Dermis blood vessel endothelial cell (primary cell): ENCODE measurements at places on chromosomes 6 and 20.

- no peak for DNase-seq
Observed at GRCh38 chr6:57089265-57089664, 723 bp upstream of the ZNF451 start.

DNA sequence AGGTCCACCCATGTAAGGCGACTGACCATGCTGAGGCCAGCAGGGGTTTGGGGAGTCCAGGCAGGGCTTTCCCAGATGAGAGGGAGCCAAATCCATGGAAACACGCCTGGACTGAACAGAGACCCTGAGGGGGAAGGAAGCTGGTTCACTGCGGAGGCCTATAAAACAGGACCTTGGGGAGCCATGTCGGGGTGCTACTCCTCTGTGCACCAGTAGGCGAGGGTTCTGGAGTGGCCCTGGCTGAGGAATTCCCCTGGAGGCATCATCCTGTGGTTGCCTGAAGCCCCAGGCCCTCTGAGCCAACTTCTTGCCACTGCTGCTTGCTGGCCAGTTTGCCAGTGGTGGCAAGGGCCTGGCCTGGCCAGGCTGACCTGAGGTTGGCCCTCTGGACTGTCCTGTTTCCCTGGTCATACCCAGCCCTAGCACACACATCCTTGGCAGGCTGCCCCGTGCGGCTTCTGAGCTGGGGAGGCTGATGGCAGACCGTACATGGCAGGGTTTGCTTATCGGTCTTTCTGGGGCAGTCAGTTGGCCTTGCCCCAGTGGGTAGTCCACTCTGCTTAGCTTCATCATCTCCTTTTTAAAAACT, 2.2 kb upstream of the LRRN4 start:
- DNase-seq: no peak

- peak; percentile 75 for DNase-seq
Observed at GRCh38 chr20:38825901-38826625, 20.6 kb downstream of the PPP1R16B start.

GRCh38 chr6:4466769-4467480, 309.3 kb upstream of the CDYL start:
- DNase-seq: peak; percentile 64

DNA sequence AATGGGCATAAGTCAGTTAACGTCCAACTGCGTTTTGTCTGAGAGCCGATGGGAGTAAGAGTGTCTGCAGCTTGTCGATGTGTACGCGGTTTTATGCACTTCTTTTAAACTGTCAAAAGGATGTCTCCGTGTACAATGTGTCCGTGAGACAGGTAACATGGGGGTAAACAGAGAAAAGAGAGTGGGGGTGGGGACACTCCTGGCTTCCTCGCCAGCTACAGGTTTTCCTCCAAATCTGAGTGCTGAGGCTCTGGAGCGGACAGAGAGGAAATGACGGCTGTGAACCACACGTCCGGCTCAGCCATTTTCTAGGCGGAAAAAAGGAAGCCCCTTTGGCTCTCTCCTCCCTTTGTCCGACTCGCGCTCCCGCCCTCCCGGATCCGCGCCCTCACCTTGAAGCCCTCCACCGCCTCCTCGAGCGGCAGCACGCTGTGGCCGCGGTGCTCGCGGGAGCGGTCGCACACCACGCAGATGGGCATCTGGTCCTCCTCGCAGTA, 916 bp downstream of the TRIM27 start:
- DNase-seq: peak; percentile 75

- DNase-seq: no peak
Observed at GRCh38 chr20:7146552-7147219, 379.2 kb downstream of the BMP2 start.

GRCh38 chr6:12956991-12957320, 240.4 kb downstream of the PHACTR1 start:
- DNase-seq: no peak

- DNase-seq: peak; percentile 3
Observed at GRCh38 chr6:126086560-126086959, 100.2 kb downstream of the TRMT11 start.

- no peak for DNase-seq
Observed at GRCh38 chr6:56650191-56650590, 7.5 kb upstream of the DST start.

DNA sequence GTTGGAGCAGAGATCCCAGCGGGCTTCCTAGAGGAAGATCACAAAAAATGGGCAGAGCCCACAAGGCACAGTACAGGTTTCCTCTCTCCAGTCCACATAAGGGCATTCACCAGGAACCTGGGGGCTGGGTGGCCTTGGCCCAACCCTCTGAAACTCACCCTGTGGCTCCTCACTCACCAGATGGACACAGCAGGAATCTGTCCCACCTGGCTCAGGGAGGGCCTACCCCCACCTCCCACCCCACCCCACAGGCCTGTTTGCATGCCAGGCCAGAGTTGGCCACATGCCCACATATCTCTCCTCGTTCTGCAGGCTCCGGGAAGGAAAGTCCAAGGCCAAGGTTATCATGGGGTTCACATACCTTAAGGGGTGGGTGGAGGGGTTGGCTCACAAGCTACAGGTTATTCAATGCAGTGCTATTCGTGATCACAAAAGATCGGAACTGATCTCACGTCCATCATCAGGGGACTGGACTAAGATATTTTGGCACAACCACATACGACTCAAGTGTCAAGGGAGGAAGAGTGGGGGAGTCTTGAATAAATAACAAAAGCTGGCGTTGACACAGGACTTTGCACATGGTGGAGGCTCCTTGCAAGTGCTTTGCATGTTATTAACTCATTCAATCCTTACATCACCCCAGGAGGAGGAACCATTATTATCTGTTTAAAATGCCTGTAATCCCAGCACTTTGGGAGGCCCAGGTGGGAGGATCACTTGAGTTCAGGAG, 13.0 kb downstream of the RIPOR3 start:
- DNase-seq: peak; percentile 55

GRCh38 chr6:37115236-37115895, 54.6 kb upstream of the PIM1 start:
- DNase-seq: no peak

GRCh38 chr6:144317736-144318135, 32.6 kb downstream of the UTRN start:
- DNase-seq: peak; percentile 62

- DNase-seq: no peak
Observed at GRCh38 chr20:6134592-6134991, 11.8 kb upstream of the FERMT1 start.

- peak; percentile 68 for DNase-seq
Observed at GRCh38 chr6:135870722-135871121, 19.2 kb downstream of the PDE7B start.

- peak; percentile 81 for DNase-seq
Observed at GRCh38 chr6:85461798-85462170, 11.9 kb downstream of the NT5E start.

GRCh38 chr6:166330612-166331011, 11.7 kb downstream of the SFT2D1 start:
- DNase-seq: peak; percentile 51

DNA sequence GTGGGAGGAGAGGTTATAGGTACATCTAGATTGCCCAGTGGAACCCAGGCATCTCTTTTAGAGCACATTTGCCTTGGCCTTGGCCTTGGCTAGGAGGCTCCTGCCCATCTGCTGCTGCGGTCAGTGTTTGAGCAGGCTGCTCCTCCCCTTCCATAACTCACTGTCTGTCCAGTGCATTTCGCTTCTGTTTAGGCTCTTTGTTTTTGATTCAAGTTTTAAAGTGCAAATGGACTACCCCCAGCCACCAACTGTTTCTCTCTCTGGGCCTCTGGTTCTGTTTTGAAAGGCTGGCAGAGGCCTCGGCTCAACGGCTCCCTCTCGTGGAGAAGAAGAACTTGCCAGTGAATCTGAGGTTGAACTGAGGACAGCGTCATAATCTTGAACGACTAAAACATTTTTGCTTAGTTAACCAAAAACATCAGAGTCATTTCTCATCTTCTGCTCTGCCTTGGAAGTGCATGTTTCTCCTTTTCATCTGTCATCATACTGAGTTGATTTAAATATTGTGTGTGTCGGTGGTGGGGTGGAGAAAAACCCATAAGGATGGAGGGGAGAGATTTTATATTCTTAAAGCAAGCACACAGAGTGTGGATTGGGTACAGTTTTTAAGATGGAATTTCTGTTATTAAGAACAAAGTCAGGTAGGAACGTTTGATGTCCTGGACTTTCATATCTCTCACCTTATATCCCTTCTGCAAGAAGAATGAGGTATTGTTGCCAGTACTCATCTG, 171.4 kb downstream of the DTNBP1 start:
- DNase-seq: peak; percentile 78

DNA sequence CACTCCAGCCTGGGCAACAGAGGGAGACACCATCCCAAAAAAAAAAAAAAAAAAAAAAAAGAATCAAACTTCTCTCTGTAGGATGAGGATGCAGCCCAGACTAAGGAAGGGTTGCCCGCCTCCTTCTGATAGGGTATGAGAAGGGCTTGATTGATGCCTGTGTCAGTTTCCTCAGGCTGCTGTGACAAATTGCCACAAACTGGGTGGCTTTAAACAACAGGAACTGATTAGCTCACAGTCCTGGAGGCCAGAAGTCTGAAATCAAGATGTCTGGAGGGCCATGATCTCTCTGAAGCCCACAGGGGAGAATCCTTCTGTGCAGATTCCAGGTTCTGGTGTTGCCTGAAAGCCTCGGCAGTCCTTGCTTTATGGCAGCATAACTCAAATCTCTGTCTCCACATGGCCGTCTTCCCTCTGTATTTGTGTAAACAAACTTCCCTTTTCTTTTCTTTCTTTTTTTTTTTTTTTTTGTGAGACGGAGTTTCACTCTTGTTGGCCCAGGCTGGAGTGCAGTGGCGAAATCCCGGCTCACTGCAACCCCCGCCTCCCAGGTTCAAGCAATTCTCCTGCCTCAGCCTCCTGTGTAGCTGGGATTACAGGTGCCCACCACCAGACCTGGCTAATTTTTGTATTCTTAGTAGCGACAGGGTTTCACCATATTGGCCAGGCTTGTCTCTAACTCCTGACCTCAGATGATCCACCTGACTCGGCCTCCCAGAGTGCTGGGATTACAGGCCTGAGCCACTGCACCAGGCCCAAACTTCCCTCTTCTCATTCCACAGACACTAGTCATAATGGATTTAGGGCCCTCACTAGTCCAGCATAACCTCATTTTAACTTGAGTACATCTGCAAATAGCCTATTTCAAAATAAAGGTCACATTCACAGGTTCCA, 11.2 kb upstream of the CDK19 start:
- no peak for DNase-seq

DNA sequence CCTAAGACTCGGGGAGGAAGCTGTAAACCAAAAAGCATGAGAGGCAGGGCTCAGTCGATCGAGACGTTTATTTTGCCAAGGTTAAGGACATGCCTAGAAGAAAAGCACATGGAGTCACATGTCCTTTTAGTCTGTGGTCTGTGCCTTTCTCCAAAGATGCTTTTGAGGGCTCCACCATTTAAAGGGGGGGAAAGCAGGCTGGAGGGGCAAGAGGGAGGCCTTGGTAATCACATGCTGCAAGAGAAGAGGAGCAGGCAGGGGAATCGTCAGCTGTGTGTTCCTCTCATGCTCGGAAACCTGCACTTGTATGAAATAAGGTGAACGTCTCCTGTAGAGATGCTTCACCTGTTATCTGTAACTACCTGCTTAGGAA, 9.1 kb upstream of the YTHDF1 start:
- DNase-seq: no peak

- DNase-seq: peak; percentile 24
Observed at GRCh38 chr6:105382958-105383357, 19.9 kb downstream of the PREP start.

GRCh38 chr6:50128420-50129005, 78.8 kb upstream of the DEFB112 start:
- DNase-seq: peak; percentile 37

DNA sequence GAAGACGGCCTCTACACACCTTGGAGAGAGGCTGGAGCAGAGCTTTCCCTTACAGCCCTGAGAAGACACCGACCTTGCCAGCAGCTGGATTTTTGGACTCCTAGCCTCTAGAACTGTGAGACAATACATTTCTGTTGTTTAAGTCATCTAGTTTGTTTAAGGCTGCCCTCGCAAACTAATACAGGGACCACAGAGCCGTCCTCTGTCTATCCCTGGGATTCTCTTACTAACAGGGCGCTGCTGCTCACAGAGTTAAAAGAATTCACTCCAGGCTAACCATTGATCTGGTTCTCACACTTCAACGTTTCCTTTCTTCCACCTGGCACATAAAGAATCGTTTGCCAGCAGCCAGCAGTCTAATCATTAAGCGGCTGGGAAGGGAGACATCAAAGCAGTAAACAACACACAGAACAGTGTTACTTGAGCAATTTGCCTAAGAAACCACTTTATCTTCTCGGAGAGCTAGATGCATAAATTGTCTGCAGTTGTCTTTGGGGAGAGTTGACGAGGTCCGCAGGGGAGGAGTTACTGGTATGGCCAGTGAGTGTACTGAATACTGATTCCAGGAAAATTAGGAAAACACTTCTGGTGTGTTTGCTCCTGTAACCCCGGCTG, 103.5 kb upstream of the AKAP12 start:
- DNase-seq: no peak

DNA sequence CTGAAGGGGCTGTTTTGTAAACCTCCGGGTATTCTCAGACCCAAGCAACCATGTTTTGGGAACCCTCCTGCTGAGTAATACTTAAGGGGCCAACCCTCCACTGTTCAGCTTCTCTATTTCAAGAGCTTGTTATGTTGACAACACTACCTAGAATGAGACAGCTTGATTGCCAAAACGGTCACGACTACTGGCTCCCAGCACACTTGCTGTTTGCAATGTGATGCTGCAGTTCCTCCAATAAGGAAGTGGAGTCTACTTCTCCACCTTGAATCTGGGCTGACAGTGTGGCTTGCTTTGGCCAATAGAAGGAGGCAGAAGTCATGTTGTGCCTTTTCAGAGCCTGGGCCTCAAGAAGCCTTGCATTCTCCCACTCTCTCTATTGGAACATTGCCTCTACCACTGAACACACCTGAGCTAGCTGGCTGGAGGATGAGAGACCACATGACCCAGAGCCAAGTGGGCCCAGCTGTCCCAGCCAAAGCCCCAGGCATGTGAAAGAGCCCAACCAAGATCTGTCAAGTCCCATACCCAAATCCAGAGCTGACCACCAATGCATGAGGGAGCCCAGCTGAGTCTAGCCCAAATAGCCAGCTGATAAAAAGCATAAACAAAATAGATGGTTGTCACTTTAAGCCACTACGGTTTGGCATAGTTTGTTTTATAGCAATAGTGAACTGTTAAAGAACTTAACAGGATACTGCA, 108.0 kb downstream of the PRND start:
- no peak for DNase-seq

- DNase-seq: peak; percentile 22
Observed at GRCh38 chr6:36701401-36701991, 3.9 kb downstream of the RAB44 start.

DNA sequence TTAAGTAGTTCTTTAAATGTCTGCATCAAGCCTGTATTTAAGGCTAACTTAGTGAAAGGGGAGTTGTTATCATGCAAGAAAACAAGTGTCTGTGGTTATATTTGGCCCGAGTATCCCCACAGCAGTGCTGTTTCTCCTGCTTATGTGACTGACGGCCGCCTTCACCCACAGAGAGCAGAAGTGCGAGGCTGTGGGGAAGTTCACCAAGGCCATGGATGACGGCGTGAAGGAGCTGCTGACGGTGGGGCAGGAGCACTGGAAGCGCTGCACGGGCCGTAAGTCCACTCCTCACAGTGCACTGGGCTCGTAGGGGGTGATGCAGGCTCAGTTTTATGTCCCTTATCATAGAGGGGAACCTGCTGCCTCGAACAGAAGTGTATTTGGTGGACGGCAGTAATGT, 53.2 kb upstream of the SYNJ2 start:
- DNase-seq: no peak
